ENCODE measurements at places on chromosomes 1 and 21.

- DNase-seq = no peak
Observed at GRCh38 chr21:43716376-43717165, 2.4 kb upstream of the PDXK start.

- DNase-seq = no peak
Observed at GRCh38 chr1:64963466-64963865, 2.9 kb downstream of the JAK1 start.

DNA sequence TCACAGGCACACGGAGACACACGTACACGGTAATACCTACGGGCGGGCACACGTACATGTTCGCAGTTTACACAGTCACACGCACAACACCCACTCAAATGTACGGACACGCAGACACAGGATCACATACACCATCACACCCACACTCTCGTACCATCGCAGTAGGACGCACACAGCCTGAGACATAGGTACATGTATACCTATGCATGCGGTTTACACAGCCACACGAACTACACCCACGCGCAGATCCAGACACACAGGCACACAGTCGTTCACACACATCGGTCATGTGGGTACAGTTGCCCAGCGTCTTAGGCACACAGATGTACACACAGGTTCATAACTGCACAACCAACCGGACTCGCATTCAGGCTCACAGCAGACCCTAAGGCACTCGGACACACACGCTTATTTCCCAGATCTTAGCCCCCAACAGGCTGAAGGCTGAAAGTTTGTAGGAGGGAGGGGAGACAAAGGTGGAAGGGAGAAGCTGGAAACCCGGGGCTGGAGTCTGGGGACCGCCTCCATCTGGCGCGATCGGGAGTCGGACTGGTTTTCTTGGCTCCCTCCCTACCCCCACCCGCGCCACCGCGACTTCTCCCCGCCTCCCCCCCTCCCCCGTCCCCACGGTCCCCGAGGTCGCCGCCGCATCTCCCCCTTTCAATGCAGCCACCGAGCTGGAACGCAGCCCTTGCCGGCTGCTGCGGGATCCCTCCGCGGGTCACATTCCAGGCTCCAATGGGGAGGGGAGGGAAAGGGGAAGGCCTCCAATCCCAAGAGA lies 51.9 kb upstream of the SYNC start:
- no peak for DNase-seq

GRCh38 chr1:30329802-30330557 lies 393.4 kb downstream of the MATN1 start:
- DNase-seq = no peak

DNA sequence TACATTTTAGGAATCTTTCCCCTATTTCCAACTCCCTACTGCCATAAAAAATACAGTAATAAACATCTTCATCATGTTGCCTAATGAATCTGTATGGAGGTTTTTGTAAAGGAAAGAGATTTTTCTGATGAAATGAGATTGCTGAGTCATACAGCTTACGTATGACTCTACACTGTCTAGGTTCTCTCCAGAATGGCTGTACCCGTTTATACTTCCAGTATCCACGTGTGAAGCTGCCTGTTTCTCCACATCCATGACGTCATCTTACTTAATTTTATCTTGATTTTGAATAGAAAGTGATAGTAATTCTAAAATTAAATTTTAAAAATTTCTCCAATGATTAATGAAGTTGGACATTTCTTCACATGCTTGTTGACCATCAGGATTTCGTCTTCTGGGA lies 103.7 kb downstream of the COQ8A start:
- DNase-seq = no peak

- no peak for DNase-seq
Observed at GRCh38 chr1:42463921-42464320, 835 bp downstream of the CCDC30 start.

GRCh38 chr1:39789571-39790110 lies 976 bp upstream of the BMP8B start:
- no peak for DNase-seq

Measured in muscle of arm (tissue), 14 donors.